ENCODE measurements at places on chromosomes 12 and 14.

GRCh38 chr12:52691076-52691840, 11.1 kb upstream of the KRT1 start:
- no peak for DNase-seq

DNA sequence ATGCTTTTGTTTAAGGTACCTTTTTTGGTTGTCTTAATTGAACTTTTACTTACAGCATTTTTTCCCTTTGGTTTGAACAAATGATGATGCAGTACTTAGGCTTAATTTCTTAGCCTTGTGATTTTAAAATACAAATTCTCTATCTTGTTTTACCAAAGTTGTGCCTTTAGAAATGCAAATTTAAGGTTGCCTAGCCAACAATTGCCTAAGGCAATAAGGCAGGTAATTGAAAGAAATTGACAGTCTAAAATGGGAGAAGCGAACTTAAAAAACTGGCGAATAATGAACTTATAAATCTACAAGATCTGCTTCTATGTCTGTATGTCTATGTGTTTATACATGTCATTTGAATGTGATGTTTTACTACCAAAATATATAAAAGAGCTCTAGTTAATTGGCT, 23.6 kb upstream of the CD69 start:
- no peak for DNase-seq

DNA sequence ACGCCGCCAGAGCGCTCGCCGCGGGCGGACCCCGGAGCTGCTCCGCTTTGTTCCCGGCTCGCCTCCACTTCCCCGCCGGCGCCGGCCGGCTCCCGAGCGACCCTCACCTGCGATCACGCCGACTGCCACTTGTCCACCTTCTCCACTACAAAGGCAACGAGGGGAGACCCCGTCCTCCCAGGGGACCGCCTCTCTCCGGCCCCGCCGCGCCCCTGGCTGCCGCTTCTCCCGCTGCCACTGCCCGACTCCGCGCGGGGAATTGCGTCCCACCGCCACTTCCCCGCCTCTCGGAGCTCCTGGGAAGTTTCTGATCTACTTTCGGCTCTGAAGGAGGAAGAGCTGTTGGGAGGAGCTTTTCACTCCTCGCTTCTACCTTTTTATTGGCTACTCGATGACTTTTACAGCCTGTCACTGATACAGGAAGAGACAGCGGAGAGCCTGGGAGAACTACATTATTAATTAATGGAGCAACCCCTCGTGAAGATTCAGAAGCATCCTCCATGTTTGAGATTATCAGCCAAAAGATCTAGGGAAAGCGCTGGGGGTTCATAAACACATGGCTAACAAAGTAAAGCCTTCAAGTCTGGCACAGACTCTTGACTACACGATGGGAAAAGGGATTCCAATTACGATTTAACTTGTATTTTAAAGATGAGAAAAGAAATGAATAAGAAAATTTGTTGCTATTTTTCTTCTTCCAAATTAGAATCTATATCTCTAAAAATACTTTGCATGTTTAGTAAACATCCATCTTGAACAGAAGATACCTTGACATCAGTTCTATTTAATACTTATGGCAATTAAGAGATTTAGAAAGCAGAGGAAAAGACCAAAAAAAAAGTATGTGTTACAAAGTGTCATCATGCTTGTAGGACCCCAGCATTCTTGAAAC, at the start of gene BAZ1A:
Gene BAZ1A, minus strand, starts transcription at position 330 of the 892 bp plus-strand sequence. CDS start 756 bp downstream, outside the sequence.
- peak; percentile 75 for DNase-seq

- no peak for DNase-seq
Observed at GRCh38 chr14:90558041-90558982, 161.5 kb downstream of the CALM1 start.

GRCh38 chr12:92075425-92075914, 70.2 kb downstream of the BTG1 start:
- DNase-seq, result no peak

- DNase-seq, result peak; percentile 43
Observed at GRCh38 chr14:54568821-54569595, 2.1 kb downstream of the SAMD4A start.

DNA sequence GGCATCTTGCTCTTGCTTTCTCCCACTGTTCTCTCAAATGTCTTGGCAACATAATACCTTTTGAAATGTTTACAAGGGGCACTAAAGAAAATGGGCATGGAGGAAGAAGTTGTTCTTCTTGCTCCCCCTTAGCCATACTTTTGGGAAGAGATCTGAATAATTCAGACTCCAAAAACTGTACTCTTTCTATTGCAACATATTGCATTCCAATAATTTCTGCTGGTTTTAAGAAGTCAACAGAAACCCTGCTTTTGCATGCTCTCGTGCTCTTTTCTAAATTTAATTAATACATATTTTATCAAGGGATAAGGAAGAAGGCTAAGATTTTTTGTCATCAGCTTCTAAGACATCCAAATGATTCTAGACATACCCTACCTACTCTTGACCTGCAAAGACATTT, 409.9 kb upstream of the SOX5 start:
- DNase-seq, result no peak

DNA sequence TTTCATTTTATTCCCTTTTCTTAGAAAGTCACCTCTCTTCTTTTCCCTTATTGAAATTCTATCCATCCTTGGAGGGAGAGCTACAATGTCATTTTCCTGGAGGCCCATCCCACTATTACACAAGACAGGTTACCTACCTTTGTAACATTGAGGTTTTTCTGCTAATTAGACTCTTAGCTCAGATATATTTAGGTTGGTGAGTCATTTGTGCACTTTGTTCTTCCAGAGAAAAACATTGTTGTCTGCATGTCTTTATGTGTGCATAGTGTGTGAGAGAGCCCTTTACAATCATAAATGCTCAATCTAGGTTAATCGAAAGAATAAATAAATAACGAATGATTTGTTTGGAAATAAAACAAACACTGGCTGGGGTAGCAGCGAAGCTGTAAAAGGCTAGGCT, 191.8 kb downstream of the DACT1 start:
- DNase-seq, result no peak

- DNase-seq, result no peak
Observed at GRCh38 chr12:131786331-131786730, 41.9 kb upstream of the MMP17 start.

DNA sequence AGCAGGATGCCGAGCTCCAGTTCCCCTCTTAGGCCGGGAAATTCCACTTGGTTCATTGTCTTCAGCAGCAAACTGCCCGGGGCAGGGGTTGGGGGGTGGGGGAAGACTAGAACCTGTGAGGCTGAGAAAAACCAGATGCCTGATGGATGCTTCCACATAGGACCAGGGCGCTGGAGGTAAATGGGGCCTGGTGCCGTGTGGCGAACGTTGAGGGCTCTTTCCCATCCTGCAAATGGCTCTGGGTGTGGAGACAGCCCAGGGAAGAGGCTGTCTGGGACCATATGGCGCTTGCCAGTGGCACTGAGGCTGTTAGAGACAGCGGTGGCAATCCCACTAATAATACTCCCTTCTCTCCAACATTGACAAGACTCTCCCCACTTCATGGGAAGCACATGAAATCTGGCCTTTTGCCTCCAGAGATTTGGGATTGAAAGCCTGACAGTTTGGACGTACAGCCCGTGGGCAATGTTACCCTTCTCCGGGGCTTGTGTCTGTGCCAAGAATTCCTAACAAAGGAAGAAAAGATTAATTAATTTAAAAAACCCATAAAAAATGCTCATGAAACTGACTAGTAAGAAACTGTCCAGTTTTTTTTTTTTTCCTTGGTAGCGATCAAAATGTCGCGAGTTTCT, 44.5 kb downstream of the MAP1LC3B2 start:
- DNase-seq, result no peak

DNA sequence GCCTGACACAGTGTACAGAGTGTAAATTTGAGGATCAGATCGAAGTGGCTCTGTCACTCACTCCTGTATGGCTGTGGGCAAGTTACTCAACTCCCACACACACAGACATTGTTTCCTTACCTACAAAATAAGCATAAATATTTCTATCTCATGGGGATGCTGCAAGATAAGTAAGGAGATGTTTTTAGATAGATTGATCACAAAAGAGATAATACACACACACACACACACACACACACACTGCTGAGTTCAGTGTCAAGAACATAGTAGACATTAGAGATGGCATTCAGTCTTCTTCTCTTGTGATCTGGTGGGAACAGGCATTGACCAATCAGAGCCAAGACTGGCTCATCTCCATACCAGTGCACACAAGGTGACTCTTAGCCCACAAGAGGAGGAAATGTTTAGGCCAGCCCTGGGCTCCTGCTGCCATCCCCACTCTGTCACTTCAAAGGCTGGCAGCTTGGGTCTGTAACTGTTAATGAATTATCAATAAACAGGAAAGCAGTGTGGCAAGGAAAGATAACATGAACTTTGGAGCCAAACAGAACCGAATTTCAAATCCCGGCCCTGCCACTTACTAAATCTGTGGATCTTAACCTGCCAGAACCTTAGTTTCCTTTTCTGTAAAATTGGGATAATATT, 3.4 kb upstream of the RNASE8 start:
- peak; percentile 68 for DNase-seq

DNA sequence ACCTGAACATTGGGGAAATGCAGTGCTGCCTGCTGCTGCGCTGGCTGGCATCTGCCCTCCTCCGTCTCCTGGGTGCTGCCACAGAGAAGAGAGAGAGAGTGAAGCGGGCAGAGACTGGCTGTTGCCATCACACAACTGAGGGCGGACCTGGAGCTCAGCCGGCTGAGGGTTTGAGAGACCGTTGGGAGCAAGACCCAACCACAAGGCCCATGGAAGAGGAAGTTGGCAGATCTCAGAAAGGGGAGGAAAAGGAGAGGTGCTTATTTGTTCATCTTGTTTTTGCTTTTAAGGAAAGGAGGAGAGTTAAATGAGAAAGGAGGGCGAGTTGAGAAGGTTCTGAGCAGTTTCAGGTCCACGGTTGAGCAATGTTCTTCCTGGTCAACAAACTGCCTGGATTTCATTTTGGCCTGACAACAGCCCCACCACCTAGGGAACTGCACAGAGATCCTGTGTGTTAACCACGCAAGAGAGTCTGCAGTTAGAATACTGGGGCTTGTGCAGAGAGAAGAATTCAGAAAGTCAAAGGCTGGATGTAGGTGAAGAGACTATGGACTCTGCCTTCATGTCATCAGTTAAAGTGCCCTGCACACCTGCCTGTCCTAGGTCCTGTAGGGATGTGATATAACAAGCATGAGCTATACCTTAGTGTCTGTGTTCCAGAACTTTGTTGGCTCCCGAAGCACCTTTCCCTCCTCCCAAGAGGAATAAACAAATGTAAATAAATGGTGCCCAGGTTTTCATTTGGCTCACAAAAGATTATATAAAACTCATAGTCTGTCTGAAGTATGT, 124.6 kb downstream of the ETV6 start:
- no peak for DNase-seq

All from mucosa of descending colon (tissue), 3 donors.